ENCODE measurements at places on chromosomes 12 and 14. TPM values are rescaled to one million over a fixed set of nuclear protein-coding genes. Genes with fewer than 3 reads are reported as not detected.

Gene POTEM
- not detected for total RNA-seq

Gene CLEC6A
- not detected for total RNA-seq

DNA sequence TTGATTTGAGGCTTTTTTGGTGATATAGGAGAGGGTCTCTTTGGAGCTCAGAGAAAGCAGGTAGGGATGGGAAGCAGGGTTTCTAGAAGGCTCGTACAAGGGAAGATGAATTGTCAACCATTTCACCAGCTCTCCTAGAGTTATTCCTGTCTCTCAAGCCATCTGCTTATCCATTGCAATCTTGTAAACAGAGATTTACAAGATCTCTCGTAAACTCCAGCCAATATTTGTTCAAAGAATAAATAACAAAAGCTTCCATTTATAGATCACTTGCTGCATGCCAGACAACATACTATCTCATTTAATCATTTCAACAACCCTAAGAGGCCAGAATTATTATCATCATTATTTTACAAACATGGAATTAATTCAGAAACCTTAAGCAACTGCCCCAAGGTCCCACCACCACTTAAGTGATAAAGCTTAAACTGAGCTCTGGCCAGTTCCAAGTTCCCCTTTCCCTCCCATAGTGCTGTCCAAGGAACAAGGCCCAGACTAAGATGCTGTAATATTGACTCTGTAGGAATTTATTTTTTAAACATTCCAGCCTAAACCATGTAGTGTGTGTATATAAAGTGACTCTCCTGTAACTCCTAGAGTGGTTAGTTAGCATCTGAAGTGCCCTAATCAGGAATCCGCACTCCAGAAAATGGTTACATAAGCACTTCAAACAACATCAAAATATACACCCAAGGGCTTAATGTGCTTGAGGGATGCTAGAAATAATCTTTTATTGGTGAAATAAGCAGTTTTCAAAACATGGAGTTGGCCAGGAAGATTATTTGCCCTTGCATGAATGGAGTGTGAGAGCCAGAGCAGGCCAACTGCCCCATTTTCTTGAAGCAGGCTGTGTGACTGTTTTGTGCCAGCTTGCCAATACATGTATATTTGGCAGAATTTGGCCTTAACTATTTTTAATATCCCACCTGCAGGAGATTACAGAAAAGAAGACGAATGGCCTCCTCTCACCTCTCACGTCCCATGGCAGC is 2.8 kb upstream of the PLEKHH1 start:
- no peak for DNase-seq

DNA sequence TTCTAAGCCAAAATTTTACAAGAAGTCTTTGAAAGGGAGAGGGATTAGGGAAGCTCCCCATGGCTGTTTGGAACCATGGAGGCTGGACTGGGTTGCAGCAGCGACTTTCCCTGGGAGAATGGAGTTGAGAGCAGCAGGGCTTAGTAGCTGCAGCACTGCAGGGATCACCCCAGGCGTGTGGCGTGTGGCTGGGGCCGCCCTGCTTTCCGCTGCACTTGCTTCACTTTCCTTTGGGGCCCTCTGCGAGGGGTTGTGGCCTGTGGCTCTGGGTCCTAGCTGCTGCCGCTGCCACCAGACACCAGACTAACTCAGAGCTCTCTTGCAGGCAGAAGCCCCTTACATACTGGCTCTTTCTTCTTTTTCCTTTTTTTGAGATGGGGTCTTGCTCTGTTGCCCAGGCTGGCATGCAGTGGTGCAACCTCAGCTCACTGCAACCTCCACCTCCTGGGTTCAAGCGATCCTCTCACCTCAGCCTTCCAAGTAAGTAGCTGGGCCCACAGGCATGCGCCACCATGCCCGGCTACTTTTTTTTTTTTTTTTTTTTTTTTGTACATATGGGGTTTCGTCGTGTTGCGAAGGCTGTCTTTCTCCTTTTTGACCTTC is 25.4 kb downstream of the CCDC62 start:
- no peak for DNase-seq
